Upper lobe of right lung (tissue), 1 donor: ENCODE measurements at places on chromosomes 5 and 9. TPM values are rescaled to one million over a fixed set of nuclear protein-coding genes. Genes with fewer than 3 reads are reported as not detected.

DNA sequence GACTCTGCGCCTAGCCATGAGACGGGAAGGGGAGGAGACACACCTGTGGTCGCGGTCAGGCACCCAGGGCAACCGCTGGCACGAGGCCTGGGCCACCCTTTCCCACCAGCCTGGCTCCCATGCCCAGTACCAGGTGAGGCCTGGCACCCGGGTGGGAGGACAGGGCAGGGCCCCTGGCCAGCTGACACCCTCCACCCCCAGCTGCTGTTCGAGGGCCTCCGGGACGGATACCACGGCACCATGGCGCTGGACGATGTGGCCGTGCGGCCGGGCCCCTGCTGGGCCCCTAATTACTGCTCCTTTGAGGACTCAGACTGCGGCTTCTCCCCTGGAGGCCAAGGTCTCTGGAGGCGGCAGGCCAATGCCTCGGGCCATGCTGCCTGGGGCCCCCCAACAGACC, 5.0 kb downstream of the MAMDC4 start:
- H3K27me3 ChIP-seq = no peaks in the 10 kb centered on the region
- no peak overlapping the region for H3K4me3 ChIP-seq
- H3K4me1 ChIP-seq = peaks cover 4% of the 10 kb centered on the region
- H3K36me3 ChIP-seq = peaks cover 17% of the 10 kb centered on the region
- H3K27ac ChIP-seq = no peak overlapping the region

DNA sequence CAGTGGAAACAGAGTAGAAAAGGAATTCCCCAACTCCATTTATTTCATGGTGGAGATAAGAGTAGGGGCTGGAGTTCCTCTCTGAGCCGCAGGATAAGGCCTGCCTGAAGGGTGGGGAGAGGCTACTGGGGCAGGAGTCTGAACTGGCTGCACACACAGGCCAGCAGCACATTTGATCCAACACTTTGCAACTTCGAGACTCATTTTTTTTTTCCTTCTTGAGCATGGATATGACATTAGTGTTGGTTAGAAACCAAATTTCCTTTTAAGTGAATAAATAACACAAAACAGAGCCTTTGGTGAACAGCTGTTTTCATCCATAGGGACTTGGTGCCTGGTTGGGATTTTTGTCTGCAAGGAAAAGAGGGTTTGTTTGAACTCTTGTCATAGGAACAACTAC, 76.6 kb downstream of the RALGPS1 start:
- peaks cover 10% of the 10 kb centered on the region for H3K4me1 ChIP-seq
- no peak overlapping the region for H3K27ac ChIP-seq
- no peak for DNase-seq
- H3K4me3 ChIP-seq = no peak overlapping the region
- no peaks in the 10 kb centered on the region for H3K36me3 ChIP-seq

GRCh38 chr9:110755179-110755578, 86.6 kb downstream of the MUSK start:
- no peaks in the 10 kb centered on the region for H3K27me3 ChIP-seq
- no peaks in the 10 kb centered on the region for H3K4me1 ChIP-seq
- H3K36me3 ChIP-seq = no peaks in the 10 kb centered on the region
- no peak overlapping the region for H3K4me3 ChIP-seq

DNA sequence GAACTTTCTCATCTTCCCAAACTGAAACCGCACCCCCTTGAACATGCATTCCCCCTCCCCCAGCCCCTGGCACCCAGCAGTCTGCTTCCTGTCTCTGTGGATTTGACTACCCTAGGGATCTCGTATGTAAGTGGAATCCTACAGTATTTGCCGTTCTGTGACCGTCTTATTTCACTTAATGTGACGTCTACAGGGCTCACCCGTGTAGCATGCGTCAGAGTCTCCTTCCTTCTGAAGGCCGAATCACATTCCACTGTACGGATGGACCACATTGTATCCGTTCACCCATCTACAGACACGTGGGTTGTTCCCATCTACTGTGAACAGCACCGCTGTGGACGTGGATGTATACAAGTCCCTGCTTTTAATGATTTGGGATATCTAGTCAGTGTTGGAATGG, 4.5 kb downstream of the PRRX2 start:
- peaks cover 31% of the 10 kb centered on the region for H3K27me3 ChIP-seq
- no peak overlapping the region for H3K27ac ChIP-seq
- H3K36me3 ChIP-seq = no peaks in the 10 kb centered on the region

DNA sequence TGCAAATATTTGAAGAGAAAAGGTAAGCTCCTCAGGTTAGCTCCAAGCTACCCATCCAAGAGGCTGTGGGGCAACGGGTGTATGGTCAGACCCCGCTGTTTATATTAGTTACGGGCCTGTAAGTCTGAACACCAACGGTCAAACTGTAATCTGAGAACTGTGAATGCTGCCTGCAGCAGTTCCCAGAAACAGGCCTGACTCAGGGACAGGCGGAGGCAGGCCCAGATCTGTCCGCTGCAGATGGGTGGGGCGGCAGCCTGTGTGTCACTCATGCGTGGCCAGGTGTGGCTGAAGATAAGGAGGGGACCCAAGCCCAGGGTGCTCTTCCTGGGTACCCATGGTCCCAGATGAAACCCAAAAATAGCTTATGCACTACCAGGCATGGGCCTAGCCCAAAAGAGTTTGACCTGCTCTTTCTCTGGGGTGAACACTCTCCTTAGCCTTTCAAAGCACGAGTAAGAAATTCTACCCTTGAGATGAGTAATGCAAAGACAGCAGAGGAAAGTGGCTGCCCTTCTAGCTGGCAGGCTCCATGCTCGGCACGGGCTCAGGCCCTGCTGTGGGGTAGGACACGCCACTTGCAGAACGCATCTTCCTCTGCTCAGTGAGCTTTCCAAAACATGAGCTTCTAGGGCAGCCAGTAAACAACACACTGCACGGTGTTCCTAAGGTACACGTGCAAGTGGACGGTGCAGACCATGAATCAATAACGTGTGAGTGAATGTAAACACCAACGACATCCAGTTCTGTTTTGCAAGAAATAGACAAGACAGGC, 9.1 kb downstream of the UBAC1 start:
- H3K4me1 ChIP-seq = no peaks in the 10 kb centered on the region
- no peak overlapping the region for H3K27ac ChIP-seq
- no peak overlapping the region for H3K4me3 ChIP-seq
- H3K36me3 ChIP-seq = peaks cover 53% of the 10 kb centered on the region

- DNase-seq = no peak
- no peak overlapping the region for H3K27ac ChIP-seq
- no peaks in the 10 kb centered on the region for H3K4me1 ChIP-seq
- H3K27me3 ChIP-seq = no peaks in the 10 kb centered on the region
- H3K4me3 ChIP-seq = no peak overlapping the region
- peaks cover 6% of the 10 kb centered on the region for H3K36me3 ChIP-seq
These were observed 70.0 kb downstream of the MPDZ start for GRCh38 chr9:13209498-13209897.

GRCh38 chr5:27682600-27682999, 644.2 kb upstream of the CDH9 start:
- no peaks in the 10 kb centered on the region for H3K27me3 ChIP-seq
- H3K4me3 ChIP-seq = no peak overlapping the region
- H3K36me3 ChIP-seq = no peaks in the 10 kb centered on the region
- no peak for DNase-seq

- H3K27me3 ChIP-seq = no peaks in the 10 kb centered on the region
- H3K36me3 ChIP-seq = peaks cover 13% of the 10 kb centered on the region
- peaks cover 54% of the 10 kb centered on the region for H3K4me1 ChIP-seq
- DNase-seq = no peak
These were observed 2.2 kb downstream of the G3BP1 start for GRCh38 chr5:151773951-151774350.

DNA sequence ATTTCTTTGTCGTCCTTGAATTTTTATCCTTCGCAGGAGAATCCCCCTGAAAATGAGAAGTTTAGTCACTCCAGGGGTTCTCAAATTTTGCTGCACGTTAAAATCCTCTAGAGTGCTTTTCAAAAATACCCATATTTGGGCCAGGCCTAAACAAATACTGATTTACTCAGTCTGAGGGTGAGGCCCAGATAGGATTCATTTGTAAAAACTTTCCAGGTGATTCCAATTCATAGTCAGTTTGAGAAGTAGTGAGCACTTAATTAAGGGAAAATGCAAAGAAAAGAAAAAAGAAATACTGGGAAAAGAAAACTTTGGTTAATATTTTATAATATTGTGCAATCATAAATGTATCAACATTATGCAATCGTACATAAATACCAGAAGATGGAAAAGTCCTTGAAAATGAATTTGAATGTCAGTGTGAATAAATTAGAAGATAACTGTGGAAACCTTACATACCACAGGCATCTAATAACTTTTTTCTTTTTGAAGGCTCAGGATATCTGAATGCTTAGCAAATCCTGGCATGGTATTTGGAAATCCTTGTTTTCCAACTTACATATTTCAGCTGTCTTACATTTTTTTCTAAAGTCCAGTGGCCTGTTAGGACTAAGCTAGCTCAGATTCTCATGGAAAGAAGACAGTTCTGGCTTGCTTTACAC, 116.5 kb upstream of the DAPK1 start:
- H3K4me1 ChIP-seq = peaks cover 17% of the 10 kb centered on the region
- H3K27me3 ChIP-seq = no peaks in the 10 kb centered on the region
- peak overlapping the region; percentile 66 for H3K27ac ChIP-seq
- no peaks in the 10 kb centered on the region for H3K36me3 ChIP-seq

- no peaks in the 10 kb centered on the region for H3K27me3 ChIP-seq
- H3K27ac ChIP-seq = no peak overlapping the region
- H3K4me3 ChIP-seq = no peak overlapping the region
- H3K36me3 ChIP-seq = no peaks in the 10 kb centered on the region
- no peak for DNase-seq
These were observed 23.4 kb downstream of the UBE2R2 start for GRCh38 chr9:33840381-33840780.

GRCh38 chr5:158514319-158514985, 585.3 kb downstream of the EBF1 start:
- no peak overlapping the region for H3K4me3 ChIP-seq
- H3K27ac ChIP-seq = no peak overlapping the region
- H3K27me3 ChIP-seq = no peaks in the 10 kb centered on the region
- no peak for DNase-seq
- H3K4me1 ChIP-seq = no peaks in the 10 kb centered on the region
- H3K36me3 ChIP-seq = no peaks in the 10 kb centered on the region

- no peaks in the 10 kb centered on the region for H3K36me3 ChIP-seq
- H3K4me1 ChIP-seq = no peaks in the 10 kb centered on the region
- H3K4me3 ChIP-seq = no peak overlapping the region
These were observed 43.1 kb downstream of the LHX2 start for GRCh38 chr9:124054582-124055227.

DNA sequence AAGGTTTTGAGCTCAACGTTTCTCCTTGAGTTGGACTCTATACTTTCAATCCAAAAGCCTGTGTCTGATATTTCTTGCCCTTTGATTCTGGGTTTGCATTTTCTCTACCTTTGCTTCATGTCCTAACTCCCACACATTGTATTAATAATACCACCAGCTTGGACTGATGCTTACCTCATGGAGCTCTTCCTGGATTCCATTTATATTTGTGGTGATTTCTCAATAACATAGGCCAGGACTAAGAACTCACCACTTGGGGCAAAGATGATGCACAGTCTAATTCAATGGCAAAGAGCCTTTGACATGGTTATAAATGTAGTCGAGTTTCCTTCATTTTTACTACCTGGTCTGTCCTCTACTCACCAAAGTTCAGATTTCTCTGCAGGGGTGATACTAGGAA, 27.5 kb upstream of the EFNA5 start:
- H3K27me3 ChIP-seq = no peaks in the 10 kb centered on the region
- no peak overlapping the region for H3K4me3 ChIP-seq
- H3K4me1 ChIP-seq = no peaks in the 10 kb centered on the region
- H3K36me3 ChIP-seq = no peaks in the 10 kb centered on the region
- H3K27ac ChIP-seq = no peak overlapping the region

GRCh38 chr9:68912561-68912960, 101.4 kb downstream of the PRKACG start:
- DNase-seq = no peak
- H3K36me3 ChIP-seq = no peaks in the 10 kb centered on the region
- H3K27ac ChIP-seq = no peak overlapping the region

GRCh38 chr5:137407090-137407489, 92.0 kb downstream of the SPOCK1 start:
- DNase-seq = no peak
- H3K27ac ChIP-seq = no peak overlapping the region

DNA sequence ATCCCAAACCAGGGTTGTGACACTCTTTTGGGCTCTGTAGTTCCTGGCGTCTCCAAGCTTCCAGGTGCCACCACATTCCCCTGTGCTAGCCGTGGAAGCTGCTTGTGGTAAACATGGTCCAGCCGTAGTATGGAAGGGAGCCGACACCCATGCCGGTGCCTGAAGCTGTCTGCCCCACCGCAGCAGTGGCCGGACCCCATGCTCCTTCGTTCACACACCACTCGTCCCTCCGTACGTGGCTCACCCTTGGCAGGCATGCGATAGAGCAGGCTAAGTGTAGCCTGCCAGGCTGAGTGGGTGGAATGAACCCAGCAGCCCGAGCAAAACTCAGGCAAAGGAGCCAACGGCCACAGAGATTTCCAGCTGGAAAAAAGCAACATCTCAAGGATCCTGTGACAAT, 2030.4 kb downstream of the EFNA5 start:
- no peak overlapping the region for H3K27ac ChIP-seq
- H3K36me3 ChIP-seq = no peaks in the 10 kb centered on the region
- peak; percentile 62 for DNase-seq
- no peaks in the 10 kb centered on the region for H3K27me3 ChIP-seq
- no peak overlapping the region for H3K4me3 ChIP-seq

DNA sequence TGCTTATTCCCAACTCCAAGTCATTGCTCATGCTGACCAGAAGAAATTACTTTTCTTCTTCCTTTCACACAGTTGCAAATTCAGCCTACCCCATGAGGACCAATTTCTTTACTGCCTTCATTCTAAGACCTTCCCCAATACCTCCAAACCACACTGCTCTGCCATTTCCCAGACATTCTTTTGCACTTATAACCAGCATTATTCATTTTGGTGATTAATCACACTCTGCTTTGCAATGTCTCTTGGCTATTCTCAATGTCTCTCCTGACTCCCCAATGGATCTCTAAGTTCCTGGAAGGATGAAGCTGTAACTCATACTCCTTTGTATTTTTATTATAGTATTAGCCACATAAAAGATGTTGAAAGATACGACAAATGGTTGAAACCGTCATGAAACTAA, 105.7 kb upstream of the RANBP3L start:
- H3K36me3 ChIP-seq = no peaks in the 10 kb centered on the region
- H3K4me1 ChIP-seq = peaks cover 4% of the 10 kb centered on the region
- H3K4me3 ChIP-seq = no peak overlapping the region
- H3K27me3 ChIP-seq = no peaks in the 10 kb centered on the region
- no peak overlapping the region for H3K27ac ChIP-seq

GRCh38 chr5:40082313-40082712, 597.4 kb upstream of the PTGER4 start:
- no peaks in the 10 kb centered on the region for H3K27me3 ChIP-seq
- no peaks in the 10 kb centered on the region for H3K36me3 ChIP-seq
- H3K27ac ChIP-seq = no peak overlapping the region
- H3K4me1 ChIP-seq = no peaks in the 10 kb centered on the region
- no peak for DNase-seq

GRCh38 chr9:2876726-2877125, 32.8 kb upstream of the PUM3 start:
- no peaks in the 10 kb centered on the region for H3K4me1 ChIP-seq
- no peak for DNase-seq
- no peaks in the 10 kb centered on the region for H3K36me3 ChIP-seq
- no peak overlapping the region for H3K4me3 ChIP-seq
- H3K27ac ChIP-seq = no peak overlapping the region

The SLC46A2 gene
- 17.0 TPM for total RNA-seq

The CFAP157 gene
- 0.29 TPM for total RNA-seq

The CARTPT gene
- not detected for total RNA-seq
